ENCODE measurements at places on chromosomes 11 and 22. TPM values are rescaled to one million over a fixed set of nuclear protein-coding genes. Genes with fewer than 3 reads are reported as not detected.
A peak's percentile ranks its signal among the peaks of the same experiment; 100 is the strongest.

- DNase-seq = no peak
Observed at GRCh38 chr11:87548797-87549196, 511.1 kb downstream of the TMEM135 start.

Gene HEPN1
- total RNA-seq = not detected

GRCh38 chr11:118572981-118573550 lies 857 bp downstream of the ARCN1 start:
- DNase-seq = no peak

DNA sequence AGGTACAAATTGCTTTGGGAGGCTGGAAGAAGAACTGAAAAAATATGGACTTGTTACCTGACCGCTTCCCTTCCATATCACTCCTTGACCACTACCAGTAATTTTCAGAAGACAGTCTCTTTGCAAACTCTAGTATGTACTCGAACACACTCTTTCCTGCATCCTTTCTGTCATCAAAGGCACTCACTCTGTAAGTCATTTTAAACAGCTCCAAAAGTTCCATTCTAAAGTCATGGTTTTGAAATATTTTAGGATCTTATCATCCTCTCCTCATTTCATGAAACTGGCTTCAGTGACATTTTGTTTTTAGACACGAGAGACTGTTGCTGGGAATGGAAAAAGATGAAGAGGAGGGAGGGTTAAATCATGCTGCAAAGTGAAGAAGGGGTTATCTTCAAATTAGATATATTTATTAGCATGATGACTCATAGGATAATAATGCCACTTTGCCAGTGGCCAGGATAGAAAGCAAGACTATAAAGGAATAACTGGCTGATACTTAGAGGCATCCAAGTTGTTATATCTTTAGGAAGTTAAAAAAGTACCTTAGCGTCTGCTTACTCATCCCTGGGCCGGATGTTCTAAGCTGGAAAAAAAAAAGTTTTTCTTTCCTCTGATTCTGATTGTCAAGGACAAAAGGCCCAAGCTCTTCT lies 549.3 kb downstream of the METTL15 start:
- no peak for DNase-seq

GRCh38 chr11:43556612-43557375 lies 123.7 kb upstream of the HSD17B12 start:
- no peak for DNase-seq

Gene PANX2
- 0.43 TPM for total RNA-seq

Gene SPI1
- total RNA-seq = 11.1 TPM

- no peak for DNase-seq
Observed at GRCh38 chr11:37450613-37451012, 852.6 kb upstream of the RAG2 start.

DNA sequence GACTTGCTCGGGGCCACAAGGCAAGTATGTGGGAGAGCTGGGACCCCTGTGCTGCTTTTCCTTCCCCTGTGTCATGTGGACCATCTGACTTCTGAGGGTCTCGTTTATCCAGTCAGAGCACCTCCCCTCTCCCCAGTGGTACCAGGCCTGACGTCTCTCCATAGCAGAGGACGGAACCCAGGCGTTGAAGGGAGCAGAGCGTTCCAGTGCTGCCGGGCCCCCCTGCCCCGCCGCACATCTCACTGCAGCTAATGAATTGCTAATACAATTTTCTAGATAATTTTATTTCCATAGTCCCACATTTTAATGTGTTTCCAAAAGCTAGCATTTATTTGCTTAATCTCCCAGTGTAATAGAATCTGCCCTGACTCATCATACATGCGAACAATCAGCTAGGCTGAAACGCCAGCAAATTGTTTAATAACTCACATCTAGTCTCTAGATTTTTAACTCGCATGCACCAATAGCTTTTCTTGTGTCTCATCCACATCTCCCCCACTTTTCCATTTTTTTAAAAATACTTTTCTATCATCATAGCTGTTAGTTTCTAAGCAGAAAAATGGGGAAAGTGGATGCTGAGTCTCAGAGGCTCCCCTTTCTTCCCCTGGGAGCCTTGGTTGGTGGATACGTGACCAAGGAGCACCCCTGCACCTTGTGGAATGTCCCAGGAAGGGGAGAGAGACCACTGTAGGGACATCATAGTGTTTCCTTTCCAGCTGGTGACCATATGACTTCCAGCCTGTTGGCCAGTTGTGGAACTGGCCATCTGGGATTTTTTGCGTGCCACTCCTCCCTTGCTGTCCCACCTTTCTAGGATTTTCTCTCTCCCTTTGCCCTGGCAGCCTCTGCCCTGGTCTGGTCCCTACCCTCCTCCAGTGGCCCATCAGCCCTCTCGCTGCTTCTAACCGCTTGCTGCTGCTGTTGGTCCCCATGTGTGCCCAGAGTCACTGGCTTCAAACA lies 58.6 kb upstream of the NNMT start:
- no peak for DNase-seq

DNA sequence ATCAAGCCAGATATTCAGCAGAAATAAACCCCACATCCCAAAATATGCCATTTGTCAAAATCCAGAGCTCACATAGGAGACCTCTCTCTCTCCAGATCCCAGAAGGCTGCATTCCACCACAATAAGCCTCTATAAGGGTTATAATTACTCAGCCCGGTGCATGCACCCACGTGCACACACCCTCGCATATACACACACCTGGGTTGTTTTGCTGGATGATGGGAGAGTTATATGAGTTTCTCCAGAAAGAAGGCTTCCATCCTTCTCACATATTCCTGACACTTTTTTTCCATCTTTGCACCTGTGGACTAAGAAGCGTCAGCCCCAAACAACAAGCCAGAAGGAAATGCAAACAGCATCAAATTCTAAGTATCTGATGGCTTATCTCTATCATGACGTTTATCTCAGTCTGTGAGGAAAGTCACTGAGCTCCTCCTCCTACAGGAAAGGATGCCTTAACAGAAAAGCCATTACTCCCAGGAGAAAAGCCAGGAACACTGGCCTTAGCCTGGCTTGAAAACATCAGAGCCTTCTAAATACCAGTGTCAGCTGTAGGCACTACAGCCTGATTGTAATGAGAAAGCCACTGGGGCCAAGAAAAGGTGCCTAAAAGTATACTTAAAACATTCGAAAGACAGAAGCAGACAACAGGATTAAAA lies 253.2 kb downstream of the LARGE1 start:
- DNase-seq = no peak

Gene SREBF2
- total RNA-seq = 75.2 TPM

GRCh38 chr11:73193251-73194033 lies 24.6 kb upstream of the P2RY2 start:
- no peak for DNase-seq

DNA sequence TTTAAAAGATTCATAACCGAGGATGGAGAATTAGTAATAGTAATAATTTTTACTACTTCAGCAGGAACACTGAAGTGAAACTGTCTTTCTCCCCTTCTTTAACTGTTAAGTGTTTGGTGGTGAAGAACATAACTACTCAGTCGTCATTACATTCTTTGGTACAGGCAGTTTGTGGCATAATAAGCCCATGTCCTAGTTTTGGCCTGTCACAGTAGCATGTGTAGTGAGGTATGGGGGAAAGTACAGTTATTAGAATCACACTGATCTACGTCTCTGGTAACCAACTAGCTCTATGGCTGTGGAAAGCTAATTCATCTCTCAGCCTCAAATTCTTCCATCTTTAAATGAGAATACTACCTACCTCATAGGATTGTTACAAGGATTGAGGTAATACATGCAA lies 71.8 kb downstream of the RBFOX2 start:
- DNase-seq = no peak

Gene C11orf16
- total RNA-seq = not detected

DNA sequence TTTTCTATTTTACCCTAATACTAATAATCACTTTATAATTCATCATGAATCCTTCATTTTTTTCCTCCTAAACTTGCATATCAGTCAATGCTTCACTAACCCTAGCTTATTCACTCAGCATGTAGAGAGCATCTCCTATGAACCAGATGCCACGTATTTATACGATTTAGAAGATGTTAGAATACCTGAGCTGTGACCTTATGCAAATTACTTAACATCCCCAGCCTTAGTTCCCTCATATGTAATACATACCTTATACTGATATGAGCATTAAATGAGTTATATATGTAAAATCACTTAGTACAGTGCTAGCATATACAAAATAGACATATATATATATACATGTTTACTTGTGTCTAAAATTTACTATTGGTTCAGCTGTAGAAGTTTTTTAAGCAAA lies 9.0 kb downstream of the FAM76B start:
- DNase-seq = no peak

Gene MAJIN
- not detected for total RNA-seq

Gene CLMP
- 6.0 TPM for total RNA-seq

DNA sequence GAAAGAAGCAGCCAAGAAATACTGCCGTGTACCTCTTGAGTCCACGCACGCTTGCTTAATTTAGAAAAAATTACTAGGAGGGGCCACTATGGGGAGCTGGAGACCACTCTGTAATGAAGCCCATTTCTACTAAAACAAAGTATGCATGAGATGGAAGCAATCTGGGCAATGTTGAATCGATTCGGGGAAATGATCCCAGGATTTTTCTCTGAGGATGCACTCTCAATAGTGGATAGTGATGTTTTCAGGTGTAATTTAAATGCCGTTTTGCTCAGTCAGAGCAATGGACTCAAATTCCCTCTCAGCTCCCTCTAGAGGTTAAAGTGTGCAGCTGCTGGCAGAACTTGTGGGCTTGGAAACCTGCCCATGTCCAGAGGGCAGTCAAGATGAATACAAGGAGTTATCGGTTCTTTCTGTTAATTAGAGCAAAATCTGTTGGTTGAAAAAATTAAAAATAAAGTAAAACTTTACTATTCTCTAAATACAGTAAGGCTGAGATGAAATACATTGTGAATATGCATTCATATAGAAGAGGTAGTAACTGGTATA lies 64.1 kb downstream of the ME3 start:
- peak; percentile 76 for DNase-seq

DNA sequence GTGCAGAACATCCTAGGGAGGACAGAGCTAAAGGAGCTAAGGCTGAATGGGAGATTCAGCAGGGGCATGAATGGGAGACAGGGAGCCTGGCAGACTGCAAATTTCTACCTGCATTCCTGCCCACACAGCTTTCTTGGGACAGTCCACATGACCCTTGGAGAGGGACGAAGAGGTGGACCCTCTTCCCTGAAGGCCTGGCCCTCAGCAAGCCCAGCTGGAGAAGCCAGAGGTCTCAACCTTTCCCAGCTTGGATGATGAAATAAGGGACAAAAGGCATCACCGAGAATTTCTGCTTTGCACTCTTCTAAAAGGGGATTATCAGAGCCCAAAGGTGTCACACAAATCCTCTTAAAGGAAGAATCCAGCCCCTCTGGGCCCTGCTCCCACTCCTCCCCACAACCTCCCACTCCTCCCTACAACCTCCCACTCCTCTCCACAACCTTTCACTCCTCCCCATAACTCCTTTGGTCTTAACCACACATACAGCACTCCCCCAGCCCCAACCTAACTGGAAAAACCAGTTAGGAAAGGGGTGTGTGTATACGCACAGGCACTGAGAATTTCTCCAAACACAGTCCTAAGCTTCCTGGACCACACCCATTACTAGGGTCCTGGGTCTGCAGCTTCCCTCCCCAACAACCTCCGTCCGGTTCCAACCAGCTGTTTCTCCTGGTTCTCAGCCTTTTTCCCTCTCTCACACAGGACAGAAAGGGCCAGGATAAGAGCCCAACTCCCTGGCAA lies 38.4 kb downstream of the RPL27A start:
- no peak for DNase-seq

Gene EFEMP2
- total RNA-seq = 80.0 TPM

DNA sequence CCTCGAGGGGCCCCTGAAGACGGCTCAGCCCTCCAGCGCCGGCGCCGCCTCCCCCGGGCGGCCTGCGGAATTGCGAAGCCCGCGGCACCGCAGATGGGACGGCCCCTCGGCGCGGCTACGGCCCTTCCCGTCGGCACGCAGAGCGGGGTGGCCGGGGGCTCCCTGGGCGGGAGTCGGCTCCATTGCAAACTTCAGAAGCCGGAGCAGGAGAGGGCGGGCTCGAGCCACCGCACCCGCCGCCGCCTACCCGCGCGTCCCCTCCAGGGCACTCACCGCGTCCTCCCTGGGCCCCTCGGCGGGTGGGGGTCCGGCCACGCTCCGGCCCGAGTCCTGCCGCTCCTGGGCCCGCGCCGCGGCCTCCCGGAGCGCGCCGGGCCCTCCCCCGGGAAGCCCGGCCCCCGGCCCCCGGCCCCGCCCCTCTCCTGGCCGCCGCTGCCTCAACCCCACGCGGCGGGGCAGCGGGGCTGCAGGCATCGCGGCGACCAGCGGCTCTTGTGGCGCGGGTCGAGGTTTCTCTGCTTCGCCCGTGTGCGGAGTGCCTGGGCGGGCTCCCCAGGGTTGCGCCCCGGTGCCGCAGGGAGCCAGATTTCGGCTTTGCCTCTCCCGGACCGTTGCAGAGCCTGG lies at the start of gene PACSIN3:
TSS of gene PACSIN3 (minus strand) at position 359 of the 624 bp plus-strand sequence. CDS start 3,707 bp downstream, outside the sequence.
- DNase-seq = peak; percentile 70

- no peak for DNase-seq
Observed at GRCh38 chr11:99739464-99740089, 718.8 kb downstream of the CNTN5 start.

DNA sequence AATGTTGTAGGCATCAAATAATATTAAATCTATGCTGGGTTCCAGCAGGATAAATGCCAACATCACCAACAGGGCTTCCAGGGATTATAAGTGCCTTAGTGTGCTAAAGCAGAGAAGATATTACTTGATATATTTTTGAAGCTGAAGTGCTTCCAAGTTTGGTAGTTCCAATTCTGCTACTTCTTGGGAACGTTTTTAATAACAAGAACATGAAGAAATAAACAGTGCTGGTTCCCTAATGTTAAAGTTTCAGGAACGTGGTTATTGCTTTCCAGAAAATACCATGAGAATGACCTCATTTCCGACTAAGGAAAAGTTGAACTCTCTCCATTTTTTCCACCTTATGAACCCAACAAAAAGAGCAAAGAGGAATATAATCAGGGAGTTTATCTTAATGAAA lies 4.6 kb upstream of the RNF185 start:
- DNase-seq = no peak

DNA sequence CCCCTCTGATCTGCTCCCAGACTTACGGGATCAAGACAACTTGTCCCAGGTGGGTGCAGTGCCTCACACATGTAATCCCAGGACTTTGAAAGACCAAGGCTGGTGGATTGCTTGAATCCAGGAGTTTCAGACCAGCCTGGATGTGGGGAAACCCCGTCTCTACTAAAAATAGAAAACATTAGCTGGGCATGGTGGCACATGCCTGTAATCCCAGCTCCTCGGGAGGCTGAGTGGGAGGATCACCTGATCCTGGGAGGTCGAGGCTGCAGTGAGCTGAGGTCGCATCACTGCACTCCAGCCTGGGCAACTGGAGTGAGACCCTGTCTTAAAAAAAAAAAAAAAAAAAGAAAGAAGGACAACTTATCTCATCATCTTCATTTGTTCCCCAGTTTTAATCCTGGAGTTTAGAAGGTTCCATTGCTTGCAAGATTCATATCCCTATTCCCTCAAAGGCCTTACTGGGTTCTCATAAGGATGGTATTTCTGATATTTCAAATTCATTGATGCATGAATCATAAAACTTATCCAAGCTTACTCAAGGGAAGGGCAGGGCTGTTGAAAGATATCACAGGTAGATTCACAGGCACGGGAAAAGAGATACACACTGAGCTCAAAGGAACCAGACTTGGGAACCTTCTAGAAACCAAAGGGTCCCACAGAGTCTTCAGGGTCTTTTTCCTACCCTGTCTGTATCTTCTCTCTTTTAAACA lies 14.6 kb downstream of the ENDOD1 start:
- DNase-seq = no peak

Gene SMC1B
- total RNA-seq = not detected

GRCh38 chr11:28146123-28146751 lies 38.0 kb downstream of the METTL15 start:
- no peak for DNase-seq

All from Right ventricle myocardium superior (tissue), 1 donor.